ENCODE measurements at places on chromosomes 3 and 15.

DNA sequence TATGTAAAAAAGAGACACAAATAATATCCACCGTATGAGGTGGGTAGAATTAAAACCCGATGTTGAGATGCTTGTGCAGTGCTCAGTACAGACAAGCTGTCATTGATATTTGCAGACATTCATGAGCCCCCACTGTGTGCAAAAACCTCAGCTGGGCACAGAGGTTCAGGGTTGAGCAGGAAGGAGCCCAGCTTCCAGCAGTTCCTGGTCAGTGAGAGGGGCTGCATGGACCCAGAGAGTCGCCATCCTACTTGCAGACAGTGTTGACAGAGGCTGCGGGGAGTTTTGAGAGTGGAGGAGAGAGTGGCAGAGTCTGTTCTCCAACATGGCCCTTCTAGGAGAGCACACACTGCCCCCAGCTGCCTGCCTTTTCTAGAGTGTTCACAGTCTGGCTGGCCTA, 6.1 kb upstream of the LTF start:
- no peak for DNase-seq

GRCh38 chr15:55108858-55109518, 87.8 kb downstream of the RSL24D1 start:
- DNase-seq, result peak; percentile 47

DNA sequence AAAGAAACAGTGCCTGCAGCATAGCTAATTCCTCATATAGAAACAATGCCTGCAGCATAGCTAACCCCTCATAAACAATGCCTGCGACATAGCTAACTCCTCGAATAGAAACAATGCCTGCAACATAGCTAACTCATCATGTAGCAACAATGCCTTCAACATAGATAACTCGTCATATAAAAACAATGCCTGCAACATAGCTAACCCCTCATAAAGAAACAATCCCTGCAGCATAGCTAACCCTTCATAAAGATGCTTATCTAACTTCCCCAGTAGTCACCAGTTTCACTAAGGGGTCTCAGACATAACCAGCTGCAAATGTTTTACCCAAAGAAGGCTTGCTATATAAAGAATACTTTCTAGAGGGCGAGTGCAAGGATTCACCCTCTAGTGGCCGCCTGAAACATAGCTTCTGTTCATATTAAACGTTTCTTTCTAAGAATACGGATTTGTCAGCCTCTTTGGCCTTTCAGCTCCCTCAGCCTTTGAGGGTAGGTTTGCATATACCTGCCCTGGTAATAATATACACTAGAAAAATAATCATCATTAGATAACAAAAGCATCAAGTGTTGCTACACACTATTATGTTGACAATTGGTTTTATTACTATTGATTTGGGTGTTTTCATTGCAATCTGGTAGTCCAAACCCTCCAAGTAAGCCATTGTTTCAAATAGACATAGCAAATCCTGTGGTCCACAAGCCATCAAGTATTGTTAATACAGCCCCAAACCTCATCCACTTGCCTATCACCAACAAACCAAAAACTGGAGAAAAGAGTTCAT, 44.4 kb upstream of the FAN1 start:
- peak; percentile 29 for DNase-seq

- DNase-seq, result no peak
Observed at GRCh38 chr3:88986834-88987233, 120.6 kb upstream of the EPHA3 start.

DNA sequence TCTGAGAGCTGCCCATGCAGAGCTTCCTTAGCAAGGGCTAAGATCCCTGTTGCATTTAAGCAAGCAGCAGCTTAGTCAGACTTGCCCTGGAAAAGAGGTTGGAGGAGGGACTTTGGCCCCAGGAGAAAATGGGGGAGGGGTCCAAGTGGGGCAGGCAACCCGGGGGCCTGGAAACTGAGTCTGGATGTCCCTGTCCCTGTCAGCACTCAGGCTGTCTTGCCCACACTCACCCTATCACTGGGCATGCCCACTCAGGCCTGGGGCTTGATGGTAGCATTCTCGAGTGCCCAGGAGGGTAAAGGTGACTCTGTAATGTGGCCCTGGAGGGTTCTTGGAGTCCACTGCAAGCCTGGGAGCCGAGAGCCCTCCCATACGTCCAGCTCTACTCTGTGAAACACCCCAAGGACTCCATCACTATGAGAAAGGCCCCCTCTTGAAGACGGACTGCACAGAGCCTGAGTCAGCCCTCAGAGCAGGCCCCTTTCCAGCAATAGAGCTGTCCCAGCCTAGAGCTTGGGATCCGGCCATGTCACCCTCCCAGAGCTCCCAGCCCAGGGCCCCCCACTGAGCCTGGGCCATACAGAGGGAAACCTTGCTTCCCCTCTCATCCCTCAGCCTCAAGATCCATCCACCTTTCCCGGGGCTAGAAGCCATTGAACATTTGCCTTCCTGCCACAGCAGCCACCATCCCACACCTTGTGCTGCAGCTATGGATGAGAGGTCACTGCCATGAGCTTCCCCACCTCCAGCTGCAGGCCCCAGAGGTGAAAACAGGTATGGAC, 13.4 kb downstream of the MYL3 start:
- no peak for DNase-seq

DNA sequence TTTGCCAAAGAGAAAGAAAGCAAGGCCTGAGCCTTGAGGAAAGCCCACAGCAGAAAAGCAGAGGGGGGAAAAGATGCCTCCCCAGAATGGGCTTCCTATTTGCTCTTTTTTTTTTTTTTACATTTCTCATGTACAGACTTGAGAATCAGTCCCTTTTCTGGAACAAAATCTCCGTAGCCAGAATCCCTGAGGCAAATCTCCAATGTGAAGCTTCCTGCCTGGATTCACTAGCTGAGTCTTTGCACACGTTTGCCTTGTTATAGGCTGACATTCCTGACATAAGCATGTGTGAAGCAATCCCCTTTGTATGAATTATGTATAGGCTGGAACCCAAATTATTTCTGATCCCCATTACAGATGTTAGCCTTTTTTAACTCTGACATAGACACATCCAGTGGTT, 52.2 kb upstream of the ACTL6A start:
- no peak for DNase-seq

DNA sequence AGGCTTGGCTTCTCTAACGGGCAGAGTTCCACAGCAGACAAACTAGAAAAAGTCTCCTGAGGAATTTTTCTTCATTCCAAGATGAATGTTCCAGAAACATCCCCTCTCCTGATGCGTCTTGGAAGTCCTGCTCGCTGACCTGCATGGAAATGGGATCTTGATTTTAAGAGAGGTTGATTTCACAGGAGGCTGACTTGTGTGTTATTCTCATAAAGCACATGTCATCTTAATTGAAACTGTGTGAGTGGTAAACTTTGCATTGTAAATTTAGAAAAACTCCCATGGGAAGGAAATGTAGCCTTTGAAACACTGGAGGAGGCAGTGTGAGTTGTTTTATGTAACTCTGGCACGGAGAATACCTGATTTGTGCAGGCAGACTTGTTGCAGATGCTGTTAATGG, 337.8 kb upstream of the NR2E3 start:
- DNase-seq, result no peak

Measured in CD4-positive, alpha-beta T cell treated with Interleukin-17A for 4 hours (primary cell).